Fibroblast of villous mesenchyme (primary cell): ENCODE measurements at places on chromosomes 5 and 9. TPM values are rescaled to one million over a fixed set of nuclear protein-coding genes. Genes with fewer than 3 reads are reported as not detected.
A peak's percentile ranks its signal among the peaks of the same experiment; 100 is the strongest.

DNA sequence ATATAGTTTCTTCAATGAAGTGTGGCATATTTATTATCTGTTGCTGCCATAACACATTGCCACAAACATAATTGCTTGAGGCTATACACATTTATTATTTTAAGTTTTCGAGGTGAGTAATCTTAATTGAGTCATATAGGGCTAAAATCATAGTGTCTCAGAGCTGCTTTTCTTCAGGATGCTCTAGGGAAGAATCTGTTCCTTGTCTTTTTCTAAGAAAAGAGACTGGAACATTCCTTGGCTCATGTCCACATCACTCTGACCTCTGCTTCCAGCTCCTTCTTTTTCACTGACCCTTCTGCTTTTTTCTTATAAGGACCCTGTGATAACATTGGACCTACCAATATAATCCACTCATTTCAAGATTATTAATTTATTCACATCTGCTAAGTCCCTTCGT lies 632.4 kb upstream of the TYRP1 start:
- DNase-seq = no peak

- DNase-seq = peak; percentile 84
Measured at GRCh38 chr5:65127161-65127901, 354.4 kb downstream of the ADAMTS6 start.

GRCh38 chr9:70052768-70053167 lies 9.1 kb downstream of the MAMDC2 start:
- no peak for DNase-seq

GRCh38 chr9:97568461-97569275 lies 64.5 kb downstream of the TSTD2 start:
- no peak for DNase-seq

- no peak for DNase-seq
Measured at GRCh38 chr5:145912019-145912418, 24.4 kb upstream of the SH3RF2 start.

DNA sequence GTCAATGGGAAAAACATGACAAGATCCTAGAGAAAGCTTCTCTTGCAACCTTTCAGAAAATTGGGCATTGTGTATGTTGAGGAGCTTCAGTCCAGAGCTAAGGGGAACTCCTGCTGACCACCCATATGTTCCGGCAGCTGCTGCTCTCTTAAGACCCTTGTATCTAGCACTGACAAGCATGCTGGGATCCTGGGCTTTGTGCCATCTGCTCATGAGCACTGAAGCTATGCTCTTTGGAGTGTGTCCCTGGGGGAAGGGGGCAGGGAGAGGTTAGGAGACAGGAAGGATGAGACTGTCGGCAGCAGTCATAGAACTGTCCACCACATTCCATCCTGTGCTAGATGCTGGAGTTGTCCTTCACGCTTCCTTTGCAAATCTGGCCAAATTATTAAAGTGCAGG lies 109.3 kb downstream of the JAKMIP2 start:
- no peak for DNase-seq

DNA sequence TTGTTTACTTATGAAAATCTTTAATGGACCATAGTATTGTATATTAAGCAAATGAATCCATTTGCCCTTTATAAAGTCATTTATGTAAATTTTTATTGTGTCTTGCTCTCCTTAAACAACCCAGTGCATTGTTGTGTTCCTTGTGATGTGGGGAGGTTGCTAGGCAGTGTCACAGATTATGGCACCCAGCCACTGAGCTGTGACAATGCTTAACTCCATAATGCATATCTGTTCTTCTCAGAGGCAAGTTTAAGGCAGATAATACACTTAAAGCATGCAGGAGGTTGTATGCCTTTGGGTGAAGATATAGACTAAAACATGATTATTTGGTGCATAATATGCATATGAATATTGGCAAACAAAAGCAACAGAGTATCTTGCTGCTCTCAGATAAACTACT lies 269.6 kb upstream of the RIOK2 start:
- no peak for DNase-seq

GRCh38 chr5:156025656-156026055 lies 301.3 kb upstream of the SGCD start:
- DNase-seq = no peak

- no peak for DNase-seq
Measured at GRCh38 chr9:95096381-95096780, 221.1 kb downstream of the FANCC start.

GRCh38 chr5:179759581-179760551 lies 27.2 kb downstream of the MAML1 start:
- DNase-seq = no peak

DNA sequence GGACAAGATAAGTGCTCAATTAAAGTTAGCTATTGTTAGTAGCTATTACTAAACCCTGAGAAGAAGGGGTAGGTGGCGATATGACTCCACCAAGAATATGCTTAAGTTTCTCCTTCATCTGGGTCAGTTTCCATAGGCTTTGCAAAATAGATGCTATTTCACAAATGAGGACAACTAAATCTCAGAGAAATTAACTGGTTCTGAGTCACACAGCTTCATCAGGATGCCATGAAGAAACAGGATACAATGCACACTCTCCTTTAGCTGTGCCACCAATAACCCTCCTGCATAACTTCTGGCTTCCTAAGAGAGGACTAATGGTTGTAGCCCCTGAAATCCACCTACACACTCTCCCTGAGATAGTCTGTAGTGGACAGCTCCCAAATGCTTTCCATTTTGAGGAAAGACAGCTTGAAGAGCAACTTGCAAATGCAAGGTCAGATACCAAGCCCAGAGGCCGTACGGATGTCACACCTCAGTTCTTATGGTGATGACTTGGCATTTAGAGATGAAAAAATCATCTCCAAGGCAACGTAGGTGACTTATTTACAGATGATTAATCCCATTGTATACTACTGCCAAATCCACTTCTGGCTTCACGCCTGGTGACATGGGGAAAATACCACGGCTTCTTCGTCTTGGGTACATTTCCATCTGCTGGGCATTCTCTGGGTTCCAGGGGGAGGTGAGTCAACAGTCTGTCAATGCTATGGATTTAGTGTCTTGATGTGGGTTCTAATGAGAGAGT lies 251.4 kb upstream of the IL12B start:
- peak; percentile 3 for DNase-seq

GRCh38 chr9:522658-523057 lies 308.0 kb downstream of the DOCK8 start:
- no peak for DNase-seq

- no peak for DNase-seq
Measured at GRCh38 chr9:3879315-3879714, 353.5 kb upstream of the RFX3 start.

DNA sequence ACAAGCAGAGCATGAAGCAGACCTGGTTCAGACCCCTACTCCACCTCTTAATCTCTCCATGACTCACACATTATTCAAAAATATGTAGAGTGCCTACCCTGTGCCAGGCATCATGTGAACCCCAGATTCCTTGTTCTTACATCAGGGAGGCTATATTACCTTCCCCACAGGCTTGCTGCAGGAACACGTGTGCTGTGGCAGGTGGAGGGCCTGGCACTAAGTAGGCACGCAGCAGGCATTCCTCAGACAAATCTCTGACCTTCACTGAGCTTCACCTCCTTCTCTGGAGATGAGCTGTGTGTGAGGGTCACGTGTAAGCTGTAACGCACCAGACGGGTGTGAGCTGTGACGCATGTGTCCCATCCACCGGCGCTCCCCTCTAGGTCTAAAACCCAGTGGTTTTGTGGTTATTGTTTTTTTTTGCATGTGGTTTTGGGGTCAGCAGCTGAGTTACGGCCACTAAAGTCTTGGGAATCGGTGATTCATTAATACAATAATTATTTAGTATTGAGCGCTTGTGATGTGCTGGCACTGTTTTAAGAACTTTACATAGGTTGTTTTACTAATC lies 30.3 kb downstream of the ANGPTL2 start:
- DNase-seq = no peak

- peak; percentile 94 for DNase-seq
Measured at GRCh38 chr9:33044162-33044673, 19.1 kb downstream of the DNAJA1 start.

GRCh38 chr9:88829276-88829675 lies 162.0 kb upstream of the S1PR3 start:
- DNase-seq = no peak

DNA sequence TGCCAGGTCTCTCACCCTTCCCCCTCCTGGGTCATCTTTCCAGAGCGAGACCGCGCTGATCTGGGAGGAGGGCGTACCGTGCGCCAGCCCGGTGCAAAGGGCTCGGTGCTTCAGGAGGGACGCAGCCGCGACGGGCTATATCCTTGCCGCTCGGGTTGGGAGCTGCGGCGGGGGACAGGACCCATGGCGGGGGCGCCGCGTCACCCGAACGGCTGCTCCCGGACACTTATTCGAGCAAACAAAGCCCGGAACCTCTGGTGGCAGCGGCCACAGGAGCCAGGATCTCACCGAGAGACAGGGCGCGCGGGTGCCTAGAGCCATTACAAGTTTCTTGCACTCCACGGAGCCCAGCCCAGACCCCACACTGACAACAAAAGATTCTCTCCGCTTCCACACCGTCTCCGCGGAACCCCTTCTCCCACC lies 1.3 kb downstream of the SEMA6A start:
- DNase-seq = no peak

DNA sequence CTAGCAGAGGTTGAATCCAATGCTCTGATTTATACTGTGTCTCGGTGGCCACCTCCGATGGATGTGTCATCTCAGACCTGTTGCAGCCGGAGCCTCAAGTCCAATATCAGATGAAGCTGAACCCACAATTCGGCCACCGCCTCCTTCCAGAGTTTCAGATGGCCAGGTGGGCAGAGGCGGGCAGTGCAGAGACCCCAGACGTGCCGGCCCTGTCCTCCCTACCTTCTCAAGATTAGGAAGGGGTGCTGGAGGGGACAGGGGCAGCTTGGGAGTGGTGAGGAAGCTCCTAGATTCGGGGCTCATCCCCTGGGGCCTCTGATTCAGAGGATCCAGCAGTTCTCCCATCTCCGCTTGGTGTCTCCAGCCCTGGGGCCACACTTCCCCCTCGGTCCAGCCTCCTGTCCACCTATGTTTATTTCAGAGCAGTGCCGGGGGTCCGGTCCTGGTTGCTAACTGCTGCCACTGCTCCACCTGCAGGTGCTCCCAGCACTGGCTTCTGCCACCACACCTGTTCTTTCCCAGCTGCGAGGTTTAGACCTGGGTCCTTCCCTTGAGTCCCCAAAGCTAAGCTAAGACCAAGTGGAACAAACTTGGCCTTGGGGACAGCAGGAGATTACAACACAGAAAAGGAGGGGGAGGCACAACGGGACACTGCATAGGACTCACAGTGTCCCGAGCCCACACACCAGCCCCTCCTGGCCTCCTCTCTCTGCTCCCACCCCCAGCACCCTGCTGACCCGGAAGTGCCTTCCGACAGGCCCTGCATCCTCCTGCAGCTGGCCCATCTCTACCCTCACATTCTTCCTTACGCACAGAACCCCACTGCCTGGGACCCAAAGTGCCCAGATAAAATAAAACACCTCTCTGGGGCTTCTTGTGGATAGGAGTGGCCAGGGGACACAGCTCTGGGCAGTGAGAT lies 81.6 kb downstream of the NTNG2 start:
- DNase-seq = no peak

DNA sequence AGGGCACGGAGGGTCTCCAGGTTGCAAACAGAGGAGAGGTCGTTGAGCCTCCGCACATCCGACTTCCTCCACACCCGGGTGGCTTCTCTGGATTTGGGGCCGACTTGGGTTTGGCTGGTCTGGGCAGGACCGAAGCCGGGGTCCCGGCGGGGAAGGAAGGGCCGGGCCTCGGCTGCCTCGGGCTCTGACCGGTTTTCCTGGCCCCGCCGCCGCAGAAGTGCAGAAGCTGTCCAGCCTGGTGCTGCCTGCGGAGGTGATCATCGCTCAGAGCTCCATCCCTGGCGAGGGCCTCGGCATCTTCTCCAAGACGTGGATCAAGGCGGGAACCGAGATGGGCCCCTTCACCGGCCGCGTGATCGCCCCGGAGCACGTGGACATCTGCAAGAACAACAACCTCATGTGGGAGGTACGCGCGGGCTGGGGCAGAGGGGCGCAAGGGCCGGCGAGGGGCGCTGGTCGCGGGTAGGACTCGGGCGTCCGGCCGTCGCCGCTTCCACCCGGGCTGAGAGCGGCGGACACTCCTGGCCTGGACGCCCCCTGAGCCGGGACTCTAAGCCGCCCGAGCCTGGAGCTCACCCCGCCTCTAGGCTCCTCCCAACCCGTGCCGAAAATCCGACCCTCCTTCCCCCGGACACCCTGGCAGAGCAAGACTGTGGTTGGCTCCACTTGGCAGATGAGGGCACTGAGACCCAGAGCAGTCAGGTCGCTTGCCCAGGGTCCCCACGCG lies 2.2 kb downstream of the PRDM12 start:
- DNase-seq = no peak

DNA sequence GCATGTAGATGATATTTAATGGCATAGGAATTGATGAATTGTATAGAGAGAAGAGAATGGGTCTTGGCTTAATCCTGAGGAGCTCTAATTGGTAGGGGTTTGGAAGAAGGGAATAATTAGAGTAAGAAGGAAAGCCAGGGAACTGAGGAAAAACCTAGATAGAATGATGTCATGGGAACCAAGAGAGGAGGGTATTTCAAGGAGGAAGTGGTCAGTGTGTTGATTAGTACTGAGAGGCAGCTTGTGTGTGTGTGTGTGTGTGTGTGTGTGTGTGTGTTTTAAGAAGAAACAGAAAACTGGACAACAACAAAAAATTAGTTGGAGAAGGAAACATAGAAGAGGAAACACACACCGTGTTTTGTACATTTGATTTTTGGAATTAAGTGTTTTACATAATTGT lies 42.8 kb downstream of the MAST4 start:
- no peak for DNase-seq

DNA sequence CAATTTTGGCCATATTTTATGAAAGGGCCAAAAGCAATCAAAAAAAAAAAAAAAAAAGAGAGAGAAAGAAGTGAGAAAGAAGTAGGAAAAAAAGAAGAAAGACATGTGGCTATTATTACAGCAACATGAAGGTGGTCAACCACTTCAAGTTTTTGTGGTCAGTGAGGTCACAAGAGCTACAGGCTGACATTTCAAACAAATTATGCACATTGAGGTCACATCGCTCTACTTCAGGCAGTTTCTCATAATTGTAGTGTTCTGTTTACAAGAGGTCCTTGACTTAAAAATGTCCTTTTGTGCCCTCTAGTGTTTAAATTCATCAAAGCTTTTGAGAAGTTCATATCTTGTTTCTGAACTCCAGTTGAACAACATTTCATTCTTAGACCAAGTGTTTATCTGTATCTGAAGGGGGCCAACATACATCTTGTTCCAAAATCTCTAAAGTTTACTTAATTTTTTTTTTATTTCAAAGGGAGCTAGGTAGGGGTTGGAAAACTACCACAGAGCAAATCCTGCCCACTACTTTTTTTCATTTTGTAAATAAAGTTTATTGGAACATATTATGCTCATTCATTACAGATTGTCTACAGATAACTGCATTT lies 513.1 kb downstream of the PDE4D start:
- peak; percentile 82 for DNase-seq

The NDUFS6 gene
- 22.9 and 37.4 TPM in 2 replicates for total RNA-seq

The IPPK gene
- 10.4 and 10.6 TPM in 2 replicates for total RNA-seq

The LRRC19 gene
- not detected in 2 replicates for total RNA-seq

The CTXN3 gene
- total RNA-seq = not detected in 2 replicates

The CER1 gene
- not detected in 2 replicates for total RNA-seq

The PRDM12 gene
- not detected in 2 replicates for total RNA-seq

The GCNT4 gene
- 10.6 and 46.2 TPM in 2 replicates for total RNA-seq

The SLC46A2 gene
- total RNA-seq = not detected in 2 replicates

The NKD2 gene
- 2.2 and 4.2 TPM in 2 replicates for total RNA-seq
